ENCODE measurements at places on chromosomes 12 and 14.
A peak's percentile ranks its signal among the peaks of the same experiment; 100 is the strongest.

DNA sequence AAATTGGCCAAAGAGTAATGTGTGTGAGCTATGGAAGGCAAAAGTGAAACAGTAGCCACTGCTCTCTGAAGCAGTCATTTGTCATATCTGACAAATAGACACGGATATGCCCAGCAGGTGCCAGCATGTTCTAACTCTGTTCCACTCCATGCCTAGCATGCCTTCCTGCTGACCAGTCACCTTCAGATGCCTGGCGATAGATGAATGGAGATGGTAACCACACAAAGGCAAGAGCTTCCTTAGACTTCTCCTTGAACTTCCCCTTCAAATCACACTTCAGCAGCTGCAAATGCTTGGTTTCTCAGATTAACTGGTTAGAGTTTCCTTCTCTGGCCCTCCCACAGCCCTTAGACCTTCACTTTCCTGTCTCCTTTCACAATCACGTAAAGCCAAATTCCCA, 429.9 kb downstream of the DAD1 start:
- no peak for DNase-seq

DNA sequence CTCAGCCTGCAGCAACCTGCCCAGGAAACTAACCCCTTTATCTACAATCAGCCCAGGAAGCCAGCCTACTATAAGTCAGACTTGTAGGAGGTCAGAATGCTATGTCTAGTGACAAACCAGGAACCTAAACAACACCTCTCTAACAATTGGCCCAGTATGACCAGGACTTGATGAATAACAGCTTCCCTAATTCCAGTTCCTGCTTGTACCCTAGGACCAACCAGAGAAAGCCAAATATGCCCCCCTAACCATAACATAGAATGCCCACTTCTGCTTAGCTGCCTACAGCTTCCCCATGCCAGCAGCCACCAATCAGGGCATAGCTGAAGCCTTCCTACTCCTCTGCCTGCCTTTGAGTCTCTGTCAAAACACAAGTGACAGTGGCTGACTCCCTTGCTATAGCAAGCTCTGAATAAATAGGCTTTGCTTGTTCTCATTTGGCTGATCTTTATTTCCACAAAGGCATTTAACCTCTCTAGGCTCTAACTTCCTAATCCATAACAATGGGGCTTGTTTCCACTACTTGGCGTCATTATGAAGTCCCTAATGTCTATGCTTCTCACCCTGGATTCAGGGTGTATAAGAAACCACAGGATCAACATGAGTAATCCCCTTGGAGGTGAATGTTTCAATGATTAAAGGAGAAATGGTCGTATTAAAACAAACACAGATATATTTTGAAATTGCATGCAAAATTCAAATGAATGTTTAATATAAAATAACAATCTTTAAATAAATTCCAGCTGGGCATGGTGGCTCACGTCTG, 220.2 kb downstream of the ANO6 start:
- no peak for DNase-seq

DNA sequence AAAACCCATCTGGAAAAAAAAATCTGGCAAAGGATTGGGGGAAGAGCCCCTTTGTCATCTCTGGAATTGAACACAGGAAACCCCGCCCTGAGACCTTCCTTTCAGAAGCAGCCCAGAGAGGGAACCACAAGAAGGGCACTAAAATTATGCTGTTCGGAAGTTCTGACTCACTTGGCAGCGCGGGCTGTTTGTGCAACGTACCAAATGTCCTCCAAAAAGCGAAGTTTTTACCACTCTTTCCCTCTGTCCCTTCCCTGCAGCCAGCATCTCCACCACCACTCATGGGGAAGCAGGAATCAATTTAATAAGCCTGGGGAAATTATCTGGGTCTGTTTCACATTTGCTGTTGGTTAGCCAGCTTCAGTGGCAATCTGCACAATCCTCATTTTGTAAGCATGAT, 3.2 kb upstream of the SYNE3 start:
- peak; percentile 55 for DNase-seq

- DNase-seq, result no peak
Observed at GRCh38 chr14:24677956-24678355, 44.0 kb upstream of the GZMB start.

GRCh38 chr12:71576496-71576895, 87.2 kb downstream of the ZFC3H1 start:
- DNase-seq, result no peak

DNA sequence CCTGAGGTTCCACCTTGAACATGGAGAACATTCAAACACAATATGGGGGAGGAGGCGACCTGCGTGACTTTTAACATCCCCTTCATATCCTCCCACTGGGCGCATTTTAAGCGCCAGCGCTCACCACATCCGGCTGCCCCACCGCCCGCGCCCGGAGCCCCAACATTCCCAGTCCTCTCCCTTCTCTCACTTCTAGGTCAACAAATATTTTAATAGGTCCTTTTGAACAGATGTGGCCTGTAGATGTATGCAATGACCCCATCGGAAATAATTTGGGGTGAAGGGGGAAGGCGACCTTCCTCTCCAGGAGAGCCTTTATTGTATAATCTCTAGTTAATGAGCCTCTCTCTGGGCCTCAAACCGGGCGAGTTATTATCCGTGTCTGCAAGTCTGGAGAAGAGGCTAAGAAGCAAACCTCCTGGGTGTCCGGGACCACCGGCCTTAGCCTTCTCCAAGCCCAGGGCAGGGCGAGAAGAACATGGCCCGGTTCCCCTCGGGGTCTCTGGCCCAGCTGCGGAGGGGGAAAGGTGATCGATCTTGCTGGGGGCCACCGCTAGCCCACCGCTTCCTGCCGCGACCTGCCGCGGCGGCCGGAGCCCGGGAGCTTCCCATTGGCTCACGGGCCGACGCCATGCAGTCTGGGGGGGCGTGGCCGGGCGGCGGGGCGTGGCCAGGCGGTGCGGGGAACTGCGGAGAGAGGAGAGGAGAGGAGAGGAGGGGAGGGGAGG, 83.2 kb upstream of the HMGA2 start:
- DNase-seq, result peak; percentile 25

DNA sequence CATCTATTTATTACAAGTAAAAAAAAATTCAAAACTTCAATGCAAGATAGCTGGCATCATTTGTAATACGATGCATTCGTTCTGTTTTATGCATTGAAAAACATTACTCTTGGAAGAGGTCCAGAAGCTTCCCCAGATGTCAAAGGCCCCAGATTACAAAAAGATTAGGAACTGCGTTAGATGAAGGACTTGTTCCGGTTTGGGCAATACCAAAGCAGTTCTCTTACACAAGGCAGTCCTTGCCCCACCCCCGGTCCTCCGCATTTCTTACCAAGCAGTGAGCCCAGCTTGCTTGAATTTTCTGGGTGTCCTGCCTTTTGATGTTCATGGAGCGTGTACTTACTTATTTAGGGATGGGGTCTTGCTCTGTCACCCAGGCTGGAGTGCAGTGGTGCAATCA, 4.8 kb upstream of the HVCN1 start:
- no peak for DNase-seq

GRCh38 chr12:2234091-2234490, 181.3 kb downstream of the CACNA1C start:
- no peak for DNase-seq

- no peak for DNase-seq
Observed at GRCh38 chr12:70660620-70661219, 23.5 kb upstream of the PTPRB start.

DNA sequence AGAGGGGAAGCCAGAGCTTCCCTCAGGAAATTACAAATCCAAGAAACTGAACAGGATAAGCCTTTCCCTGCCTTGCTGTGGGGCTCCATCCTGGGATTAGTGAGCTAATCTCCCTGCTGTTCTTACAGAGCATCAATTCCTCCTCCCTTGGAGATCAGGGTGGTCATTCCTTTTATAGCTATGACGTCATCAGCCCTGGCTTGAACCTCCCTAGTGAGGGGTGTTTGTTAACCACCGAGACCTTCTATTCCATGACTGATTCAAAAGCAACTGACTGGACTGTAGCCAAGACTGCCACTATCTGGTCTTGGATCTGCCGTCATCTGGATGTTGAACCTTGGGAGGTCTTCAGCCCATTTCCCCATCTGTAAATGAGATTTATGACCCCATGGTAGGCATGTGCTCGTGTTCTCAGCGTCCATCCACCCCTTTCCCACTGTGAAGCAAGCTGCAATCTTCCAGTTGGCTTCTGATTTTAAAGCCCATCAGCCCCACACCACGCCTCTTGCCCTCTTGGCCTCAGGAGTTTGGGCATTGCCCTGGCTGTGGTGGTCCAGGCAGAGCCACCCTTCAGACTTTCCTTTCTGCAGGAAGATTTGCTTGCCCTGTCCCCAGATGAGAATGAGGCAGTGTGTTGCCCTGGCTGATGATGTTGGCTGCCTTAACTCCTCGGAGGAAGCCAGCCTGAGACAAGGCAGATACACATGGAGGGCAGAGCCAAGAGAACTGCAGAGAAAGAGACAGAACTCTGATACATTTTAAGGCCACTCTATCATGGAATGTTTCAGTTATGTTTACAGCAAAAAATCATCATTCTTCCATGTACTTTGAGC, 59.6 kb upstream of the ACTN1 start:
- no peak for DNase-seq

DNA sequence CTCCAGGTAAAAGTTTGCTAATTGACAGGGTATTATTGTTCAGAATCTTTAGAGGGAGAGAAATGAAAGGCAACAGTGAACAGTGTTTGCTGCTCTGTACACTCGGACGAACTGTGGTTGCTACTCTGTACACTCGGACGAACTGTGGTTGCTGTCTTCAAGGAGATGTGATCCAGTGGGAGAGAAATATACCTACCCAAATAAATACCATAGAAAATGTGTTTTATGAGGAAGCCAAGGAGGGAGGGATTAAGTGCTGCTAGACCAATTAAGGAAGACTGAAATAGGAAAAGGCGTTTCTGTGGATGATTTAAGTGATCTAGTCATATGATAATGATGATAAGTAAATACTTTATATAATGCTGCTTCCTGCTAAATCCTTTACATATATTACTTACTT, 2.7 kb downstream of the STK38L start:
- no peak for DNase-seq

- DNase-seq, result no peak
Observed at GRCh38 chr12:4701395-4702190, 18.6 kb upstream of the GALNT8 start.

DNA sequence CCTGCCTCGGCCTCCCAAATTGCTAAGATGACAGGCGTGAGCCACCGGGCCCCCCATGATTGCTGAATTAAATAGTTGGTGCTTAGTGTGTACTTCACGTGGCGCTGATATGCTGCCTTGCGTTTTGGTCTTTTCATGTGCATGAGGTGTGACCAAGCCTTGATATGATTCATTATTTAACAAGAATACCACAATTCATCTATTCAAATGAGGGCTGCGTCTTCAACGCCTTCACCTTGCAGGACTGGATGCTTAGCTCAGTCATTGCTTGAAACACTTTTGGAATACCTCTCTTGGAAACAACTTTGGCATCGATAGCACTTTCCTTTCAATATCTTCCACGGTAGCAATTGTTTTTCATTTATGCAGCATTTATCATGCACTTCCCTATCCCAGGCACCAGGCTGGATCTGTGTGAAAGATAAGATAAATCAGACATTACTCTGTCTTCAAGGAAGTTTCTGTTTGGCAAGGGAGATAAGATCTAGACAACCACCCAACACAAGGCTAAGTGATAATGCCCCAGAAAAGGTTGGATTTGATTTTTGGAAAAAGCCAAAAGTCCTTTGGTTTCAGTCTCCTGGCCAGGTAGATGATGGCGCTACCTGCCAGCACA, 1.3 kb upstream of the TEAD4 start:
- DNase-seq, result no peak

GRCh38 chr14:103121121-103121845, 2.0 kb upstream of the TNFAIP2 start:
- DNase-seq, result no peak

DNA sequence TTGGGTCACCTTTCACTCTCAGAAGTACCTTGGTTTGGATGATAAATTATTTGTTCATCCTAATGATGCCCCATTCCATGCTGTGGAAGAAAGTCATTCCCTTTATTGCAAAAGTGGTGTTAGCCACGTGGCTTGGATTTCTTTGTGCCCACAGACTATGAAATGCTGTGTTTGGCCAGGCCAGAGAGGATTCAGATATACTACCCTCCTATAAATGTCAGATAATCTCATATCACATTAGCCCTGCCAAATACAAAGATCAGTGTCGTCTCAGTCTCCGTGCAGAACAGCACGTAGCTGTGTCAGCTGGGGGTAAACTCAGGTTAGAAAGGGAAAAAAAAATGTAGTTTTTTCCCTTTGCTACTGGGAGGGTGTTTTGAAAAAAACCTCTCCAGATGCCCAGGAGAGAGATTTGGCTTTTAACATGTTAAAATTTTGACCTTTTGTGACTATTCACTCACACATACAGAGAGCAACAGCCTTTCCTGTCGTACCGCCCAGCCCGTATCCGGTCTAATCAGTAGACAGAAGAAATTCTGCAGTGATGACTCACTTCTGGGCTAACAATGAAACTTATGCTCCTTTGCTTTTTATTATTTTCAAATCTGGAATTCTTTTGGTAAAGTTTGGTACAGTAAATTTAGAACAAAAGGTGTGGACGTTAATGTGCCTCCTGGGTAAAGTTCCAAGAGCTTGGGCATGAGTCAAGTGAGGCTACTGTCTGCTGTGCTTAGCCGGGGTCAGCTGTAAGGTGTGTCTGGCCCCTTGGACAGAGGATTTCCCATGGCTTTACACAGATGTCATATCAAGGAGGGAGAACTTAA, 8.5 kb upstream of the PTPRB start:
- no peak for DNase-seq

DNA sequence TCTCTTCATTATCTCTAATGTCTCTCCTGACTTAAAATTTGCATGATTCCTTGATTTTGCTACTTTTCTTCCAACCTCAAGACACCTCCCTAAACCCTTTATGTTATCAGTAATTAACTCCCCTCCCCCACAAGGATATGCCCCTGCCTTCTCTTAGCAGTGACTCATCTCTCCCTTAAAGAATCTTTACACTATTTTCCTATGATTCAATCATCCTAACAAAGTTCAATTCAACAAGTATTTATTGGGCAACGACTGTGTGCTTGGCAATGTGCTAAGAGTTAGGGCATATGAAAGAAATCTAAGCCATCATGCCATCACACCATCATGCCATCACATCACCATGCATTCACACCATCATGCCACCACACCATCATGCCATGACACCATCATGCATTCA, 80.1 kb downstream of the ANO2 start:
- no peak for DNase-seq

GRCh38 chr12:2049604-2050540, 2.9 kb upstream of the CACNA1C start:
- no peak for DNase-seq

- DNase-seq, result no peak
Observed at GRCh38 chr14:73263606-73264005, 26.3 kb downstream of the PAPLN start.

DNA sequence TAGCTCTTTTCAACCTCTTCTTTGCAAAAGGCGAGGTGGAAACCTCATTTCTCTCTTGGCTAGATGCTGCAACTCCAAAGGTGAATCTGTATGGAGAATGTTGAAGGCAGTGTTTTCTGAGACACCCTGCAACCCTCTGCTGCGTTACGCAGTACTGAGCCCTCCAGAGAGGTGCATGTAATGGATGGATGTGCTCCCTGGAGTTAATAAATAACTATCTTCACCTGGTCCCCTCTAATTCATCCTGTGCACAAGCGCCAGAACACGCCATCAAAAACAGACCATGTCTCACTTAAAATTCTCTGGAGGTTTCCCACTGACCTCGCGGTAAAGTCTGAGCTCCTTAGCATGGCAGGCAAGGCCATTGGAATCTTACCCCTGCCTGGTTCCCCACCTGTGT, 234.4 kb upstream of the PWP1 start:
- DNase-seq, result no peak

All from activated T-helper 1 cell treated with anti-CD3 and anti-CD28 coated beads, Interleukin-2, amount 50 U/mL, for 16 hours (primary cell).